Stimulated activated CD4-positive, alpha-beta T cell treated with anti-CD3 and anti-CD28 coated beads, Interleukin-4, amount 100 ng/mL, for 24 hours (primary cell): ENCODE measurements at places on chromosomes 13 and 19.

GRCh38 chr19:55678121-55678671 lies 3.2 kb downstream of the EPN1 start:
- DNase-seq, result no peak

DNA sequence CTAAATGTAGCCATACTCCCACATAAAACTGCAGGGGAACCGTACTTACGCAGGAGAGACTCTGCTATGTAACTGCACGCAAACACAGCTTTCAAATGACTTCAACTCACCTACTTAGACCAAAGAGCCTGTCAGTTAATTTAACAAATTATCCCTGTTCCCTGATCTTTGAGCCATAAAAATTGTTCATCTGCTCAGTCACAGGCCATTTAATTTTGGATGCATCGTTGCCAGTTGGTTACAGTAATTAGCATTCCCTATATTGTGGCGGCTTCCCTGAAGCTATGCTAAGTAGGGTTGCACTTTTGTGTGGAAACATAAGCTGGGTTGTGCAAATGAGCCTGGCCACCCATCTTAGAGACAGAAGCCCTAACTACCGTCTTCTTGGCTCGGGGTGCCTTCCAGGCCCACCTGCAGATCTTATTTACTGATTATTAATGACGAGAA lies 21.2 kb upstream of the OBI1 start:
- no peak for DNase-seq

DNA sequence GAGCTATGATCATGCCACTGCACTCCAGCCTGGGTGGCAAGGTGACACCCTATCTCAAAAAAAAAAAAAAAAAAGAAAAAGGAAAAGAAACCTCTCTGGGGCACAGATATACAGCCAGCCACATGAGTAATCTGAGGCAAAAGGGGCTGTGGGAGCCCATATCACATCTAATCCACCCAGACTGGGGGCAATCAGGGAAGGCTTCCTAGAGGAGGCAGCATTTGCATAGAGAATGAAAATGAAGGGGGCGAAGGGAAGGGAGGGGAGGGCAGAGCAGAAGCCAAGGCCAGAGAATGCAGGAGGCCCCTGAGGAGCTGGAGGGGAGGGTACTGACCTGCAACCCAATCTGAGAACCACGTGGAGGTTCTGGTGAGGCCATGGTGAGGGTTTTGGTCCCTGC lies 13.2 kb downstream of the STXBP2 start:
- no peak for DNase-seq

DNA sequence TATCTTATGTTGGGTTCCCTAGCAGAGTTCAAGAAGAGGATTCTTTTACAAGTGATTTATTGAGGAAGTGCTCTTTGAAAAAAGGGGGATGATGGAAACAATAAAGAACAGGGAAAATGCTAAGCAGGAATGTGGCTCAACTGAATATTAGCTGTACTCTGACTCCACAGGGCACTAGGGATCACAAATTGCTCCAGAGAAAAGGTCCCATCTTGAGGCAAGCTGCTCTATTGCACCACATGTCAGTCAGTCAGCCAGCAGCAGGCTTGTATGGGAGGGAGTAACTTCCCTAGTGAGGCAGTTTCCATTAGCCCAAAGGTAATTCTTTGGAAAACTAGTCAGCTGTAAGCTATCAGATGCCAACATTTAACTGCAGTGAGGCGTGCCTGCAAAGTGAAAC lies 73.3 kb upstream of the FNDC3A start:
- DNase-seq, result no peak

DNA sequence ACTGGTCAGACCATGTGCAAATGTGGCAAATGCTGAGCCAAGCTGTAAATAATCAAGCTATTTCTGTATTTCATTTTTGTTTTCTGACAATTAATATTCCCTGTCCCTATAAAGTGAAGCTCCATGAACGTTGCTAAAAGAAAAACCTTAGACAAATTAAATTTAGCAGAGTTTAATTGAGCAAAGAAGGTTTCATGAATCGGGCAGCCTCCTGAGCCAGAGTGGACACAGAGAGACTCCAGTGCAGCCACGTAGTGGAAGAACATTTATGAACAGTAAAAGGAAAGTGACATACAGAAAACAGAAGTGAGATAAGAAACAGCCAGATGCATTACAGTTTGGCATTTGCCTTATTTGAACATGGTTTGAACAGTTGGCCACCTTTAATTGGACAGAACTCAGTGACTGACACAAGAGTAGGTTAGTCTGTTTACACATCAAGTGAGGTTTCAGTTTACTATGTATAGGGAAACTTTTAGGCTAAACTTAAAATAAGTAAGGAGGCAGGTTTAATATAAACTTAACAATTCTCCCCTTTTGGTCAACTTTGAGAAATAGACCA lies 69.7 kb downstream of the UFM1 start:
- DNase-seq, result no peak

DNA sequence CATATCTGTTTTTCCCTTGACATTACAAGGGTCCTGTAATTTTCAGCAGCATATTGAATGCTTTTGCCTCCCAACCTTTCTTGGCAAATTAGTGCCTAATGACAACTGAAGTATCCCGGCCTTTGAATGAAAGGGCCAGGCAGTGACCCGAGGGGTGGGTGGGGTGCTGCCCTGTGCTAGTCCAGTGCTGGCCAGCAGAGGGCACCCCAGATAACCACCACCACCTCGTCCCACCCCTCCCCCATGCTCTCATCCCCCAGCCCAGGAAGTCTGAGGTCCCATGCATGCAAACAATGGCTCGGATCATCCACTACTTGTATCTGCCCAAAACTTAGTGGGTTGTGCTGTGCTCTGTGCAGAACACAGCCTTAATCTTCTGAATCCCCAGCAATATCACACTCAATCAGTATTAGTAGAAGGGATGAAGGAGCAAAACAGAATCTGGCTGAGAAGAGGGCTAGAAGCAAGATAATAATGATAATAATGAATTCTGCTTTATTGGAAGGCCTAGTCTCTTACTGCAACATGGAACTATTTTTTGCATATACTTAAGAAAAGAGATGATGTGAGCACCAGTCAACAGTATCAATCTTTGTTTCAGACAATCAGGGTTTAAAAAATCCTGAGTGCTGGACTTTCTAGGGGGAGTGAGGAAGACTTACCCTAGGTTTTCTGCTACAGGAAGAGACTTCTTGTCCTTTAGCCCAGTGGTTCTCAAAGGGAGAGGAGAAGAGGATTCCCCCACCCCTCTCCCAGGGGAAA lies 3.8 kb downstream of the ATP12A start:
- DNase-seq, result peak; percentile 62

GRCh38 chr19:3983936-3984583 lies 1.2 kb downstream of the EEF2 start:
- peak; percentile 19 for DNase-seq

DNA sequence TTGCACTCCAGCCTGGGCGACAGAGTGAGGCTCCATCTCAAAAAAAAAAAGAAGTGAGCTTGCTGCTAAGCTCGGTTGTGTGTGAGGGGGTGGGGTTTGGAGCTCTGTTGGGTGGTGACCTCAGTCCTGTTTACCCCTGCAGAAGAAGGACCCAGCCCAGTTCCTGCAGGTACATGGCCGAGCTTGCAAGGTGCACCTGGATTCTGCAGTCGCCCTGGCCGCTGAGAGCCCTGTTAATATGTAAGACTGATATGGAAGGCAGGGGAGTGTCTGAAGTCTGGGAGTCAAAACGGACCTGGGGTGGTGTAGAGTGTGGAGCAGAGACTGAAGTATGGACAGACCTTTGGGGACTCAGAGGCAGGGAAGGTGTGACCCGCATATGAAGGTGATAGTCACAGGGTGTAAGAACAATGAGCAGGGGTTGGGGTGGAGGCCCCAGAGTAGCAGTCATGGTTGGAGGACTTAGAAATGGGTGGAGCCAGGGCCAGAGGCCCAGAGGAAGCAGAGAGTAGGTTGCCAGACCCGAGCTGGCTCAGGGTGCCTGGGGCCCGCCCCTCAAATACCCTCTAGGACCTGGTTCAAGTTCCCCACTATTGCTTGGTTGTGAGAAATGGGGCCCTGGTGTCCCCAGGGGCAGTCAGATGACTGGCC lies 13.2 kb downstream of the CLASRP start:
- DNase-seq, result no peak

GRCh38 chr19:32101206-32101605 lies 244.2 kb upstream of the ZNF507 start:
- no peak for DNase-seq

GRCh38 chr13:21009036-21009435 lies 52.4 kb downstream of the LATS2 start:
- no peak for DNase-seq

DNA sequence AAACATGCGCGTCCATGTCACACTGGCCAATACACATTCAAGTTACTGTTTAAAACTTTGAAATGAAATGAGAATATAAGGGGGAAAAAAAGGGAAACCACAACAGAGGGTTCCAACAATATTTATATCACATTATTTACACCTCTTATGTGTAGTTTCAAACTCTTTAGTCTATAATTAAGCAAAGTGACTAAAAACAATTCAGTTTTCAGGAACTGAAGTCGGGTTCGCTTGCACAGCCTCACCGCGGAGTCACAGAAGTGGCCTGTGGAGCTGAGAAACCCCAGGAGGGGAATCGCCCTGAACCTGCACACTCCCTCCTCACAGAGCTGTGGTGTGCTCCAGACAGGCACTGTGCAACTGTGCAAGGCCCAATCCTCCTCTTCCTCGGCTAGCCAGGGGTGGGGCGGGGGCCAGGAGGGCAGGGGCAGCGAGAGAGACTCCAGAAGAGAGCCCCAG lies 75.9 kb downstream of the STK24 start:
- no peak for DNase-seq
